ENCODE measurements at places on chromosomes 2 and 18.

GRCh38 chr2:227625420-227625819 lies 8.1 kb downstream of the SCYGR4 start:
- DNase-seq, result no peak

DNA sequence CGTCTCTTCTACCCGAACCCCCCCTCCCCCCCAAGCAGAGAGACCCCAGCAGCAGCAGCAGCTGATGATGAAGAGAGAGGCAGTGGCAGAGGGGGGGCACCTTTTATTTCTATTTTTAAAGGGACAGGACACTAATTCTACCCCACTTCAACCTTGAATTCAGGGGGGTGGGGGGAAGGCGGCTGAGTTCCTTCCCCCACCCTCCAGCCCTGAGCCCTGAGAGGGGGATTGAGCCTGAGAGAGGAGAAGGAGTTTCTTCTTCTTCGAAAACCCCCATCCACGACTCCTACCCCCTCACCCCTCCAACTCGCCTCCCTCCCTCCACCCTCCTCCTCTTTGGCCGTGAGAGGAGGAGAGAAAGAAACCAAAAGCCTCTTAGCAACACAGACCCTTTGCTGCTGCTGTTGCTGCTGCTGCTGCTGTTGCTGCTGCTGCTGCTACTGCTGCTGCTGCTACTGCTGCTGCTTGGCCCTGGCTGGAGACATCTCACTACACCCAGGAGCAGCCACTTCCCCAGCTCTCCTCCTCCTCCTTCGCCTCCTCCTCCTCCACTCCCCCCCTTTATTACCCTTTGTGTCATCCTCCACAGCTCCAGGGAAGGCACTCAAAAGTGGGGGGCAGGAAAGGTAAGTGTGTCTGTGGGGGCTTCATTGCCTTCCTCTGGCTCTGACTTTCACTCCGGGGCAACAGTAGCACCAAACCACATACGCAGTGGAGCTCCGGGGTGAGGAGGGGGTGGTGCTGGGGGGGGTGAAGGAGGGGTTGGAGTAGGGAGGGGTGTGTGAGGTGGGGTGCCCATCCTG lies at the start of gene MBD5:
MBD5 (plus strand) TSS at position 33 of the 803 bp plus-strand sequence.
- peak; percentile 71 for DNase-seq

DNA sequence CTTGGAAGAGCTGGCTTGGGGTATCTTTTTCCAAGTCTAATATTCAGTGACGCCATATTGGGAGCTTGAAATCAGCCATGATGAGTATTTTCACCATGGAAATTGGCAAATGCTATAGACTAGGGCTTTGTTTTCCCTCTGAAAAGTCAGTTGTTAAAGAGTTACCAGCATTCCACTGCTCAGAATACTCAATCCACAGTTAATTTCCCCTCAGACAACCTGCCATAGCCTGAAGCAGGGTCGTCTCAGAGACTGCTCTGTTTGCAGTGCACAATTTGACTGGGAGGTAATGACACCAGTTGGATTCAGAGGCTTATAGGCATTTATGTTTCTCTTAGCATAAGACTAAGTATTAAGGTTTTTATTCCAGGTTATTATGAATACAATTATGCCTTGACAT lies 35.5 kb upstream of the TMEM200C start:
- DNase-seq, result no peak

GRCh38 chr2:132400169-132400900 lies 16.3 kb upstream of the GPR39 start:
- DNase-seq, result peak; percentile 23

DNA sequence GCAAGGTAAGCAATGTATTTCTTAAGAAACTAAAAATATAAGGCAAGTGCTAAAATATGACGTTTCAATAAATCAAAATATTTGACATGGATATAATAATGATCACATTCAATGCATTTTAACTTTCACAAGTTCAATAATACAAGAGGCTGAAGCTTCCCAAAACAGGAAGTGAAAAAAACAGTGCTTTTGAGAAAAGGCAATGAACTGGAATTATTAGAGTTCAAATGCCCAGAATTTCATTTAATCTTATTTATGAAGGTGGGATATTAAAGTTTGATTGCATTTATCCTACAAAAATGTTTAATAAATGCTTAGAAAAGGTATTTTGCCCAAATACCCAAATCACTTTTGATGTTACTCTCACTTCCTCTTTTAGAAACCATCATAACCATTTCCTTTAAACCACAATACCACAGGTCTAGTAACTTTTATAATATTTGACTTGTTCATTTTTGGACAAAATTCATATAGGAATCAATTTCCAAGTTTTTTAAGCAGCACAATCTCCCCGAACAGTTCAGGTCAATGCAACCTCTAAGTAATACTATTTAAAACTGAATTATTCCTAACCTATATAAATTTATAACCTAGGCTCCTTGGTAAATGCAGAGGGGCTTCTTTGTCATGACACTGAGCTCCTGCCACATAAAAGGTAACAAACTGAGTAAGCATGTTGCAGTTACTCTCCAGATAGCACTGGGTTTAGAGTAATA lies 2.1 kb downstream of the NCKAP1 start:
- no peak for DNase-seq

- DNase-seq, result peak; percentile 90
Measured at GRCh38 chr2:238847841-238848690, at the start of gene TWIST2. Gene TWIST2 (plus strand): TSS chr2:238848085. CDS start chr2:238848216, 131 bp downstream.

GRCh38 chr2:191569025-191569424 lies 108.9 kb upstream of the NABP1 start:
- DNase-seq, result no peak

DNA sequence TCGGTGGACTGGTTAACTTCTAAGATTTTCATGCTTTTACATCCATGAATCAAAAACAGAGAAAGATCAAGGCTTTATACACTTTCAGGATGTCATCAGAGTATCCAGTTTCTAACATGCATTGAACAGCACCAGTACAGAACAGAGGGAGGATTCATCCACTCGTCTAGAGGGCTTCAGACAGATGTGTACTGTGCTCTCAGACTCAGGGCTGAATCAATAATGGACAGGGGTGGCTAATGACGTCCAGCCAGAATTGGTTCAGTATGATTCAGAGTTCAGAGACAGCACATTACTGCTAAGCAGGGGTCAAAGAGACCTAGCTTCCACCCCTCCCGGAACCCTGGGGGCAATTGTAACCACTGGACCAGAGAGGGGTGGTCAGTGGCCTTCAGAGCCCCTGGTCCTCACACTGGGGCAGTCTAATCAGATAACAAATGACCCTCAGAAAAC lies 37.3 kb downstream of the RNU4ATAC start:
- DNase-seq, result peak; percentile 19

DNA sequence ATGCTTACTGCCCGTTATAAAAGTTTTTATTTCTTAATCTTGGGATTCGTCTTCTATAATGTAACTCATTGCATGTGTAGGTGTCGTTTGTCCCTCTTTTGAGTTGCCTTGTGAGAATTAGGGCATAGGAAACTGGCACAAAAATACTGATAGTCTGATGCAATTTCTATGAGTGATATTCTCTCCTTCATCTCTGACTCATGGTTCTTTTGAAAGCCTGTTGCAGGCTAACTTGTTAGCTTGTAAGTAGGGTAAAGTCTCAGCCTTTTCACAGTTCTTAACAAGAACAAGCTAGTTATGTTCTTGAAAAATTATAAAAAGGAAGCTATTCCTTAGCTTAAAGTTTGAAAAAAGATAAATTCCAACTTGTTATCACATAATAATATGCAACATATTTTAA lies 1085.4 kb upstream of the NRXN1 start:
- DNase-seq, result peak; percentile 3

DNA sequence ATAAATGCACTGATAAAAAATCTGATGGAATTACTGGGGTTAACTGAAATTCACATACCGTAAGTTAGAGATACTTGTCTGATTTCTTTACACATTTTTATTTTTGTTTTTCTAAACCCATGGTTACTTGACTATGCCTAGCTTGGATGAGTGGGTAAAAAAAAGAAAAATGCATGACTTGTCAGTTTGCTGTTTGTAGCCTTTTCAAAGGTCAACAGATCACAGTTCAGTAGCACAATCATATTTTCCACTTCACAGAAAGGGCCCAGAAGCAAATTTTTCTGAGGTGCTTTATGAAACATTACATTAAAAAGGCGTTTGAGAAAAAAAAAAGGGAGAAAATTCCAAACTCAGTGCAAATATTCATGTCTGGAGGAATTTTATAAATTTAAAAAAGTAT lies 16.4 kb downstream of the SLC16A14 start:
- no peak for DNase-seq

DNA sequence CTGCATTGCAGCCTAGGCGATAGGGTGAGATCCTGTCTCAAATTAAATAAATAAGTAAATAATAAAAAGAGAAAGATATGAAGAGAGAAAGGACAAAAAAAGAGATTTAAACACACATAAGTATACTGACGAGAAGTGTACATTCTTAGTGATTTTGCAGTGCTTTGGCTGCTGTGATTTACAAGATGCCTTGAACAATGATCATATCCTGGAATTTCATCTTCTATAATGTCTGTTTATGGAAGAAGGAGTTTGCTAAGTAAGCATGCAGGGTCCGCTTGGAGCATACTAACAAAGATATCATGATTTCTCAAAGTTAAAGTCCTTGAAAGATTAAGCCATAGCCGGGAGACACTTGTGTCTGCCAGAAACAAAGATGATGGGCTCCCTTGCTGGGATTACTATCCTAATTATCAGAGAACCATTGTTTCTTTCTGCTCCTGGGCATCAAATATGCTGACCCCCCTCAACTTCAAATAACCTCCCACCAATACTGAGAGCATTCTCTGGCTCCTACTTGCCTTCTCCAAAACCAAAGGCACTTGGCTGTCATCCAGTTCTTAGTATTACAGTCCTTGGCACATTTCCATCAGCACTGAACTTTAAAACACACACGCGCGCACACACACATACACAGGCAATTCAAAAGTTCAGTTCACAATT lies 47.5 kb upstream of the STAM2 start:
- peak; percentile 97 for DNase-seq

- DNase-seq, result no peak
Measured at GRCh38 chr2:72901426-72901825, 14.2 kb downstream of the SPR start.

DNA sequence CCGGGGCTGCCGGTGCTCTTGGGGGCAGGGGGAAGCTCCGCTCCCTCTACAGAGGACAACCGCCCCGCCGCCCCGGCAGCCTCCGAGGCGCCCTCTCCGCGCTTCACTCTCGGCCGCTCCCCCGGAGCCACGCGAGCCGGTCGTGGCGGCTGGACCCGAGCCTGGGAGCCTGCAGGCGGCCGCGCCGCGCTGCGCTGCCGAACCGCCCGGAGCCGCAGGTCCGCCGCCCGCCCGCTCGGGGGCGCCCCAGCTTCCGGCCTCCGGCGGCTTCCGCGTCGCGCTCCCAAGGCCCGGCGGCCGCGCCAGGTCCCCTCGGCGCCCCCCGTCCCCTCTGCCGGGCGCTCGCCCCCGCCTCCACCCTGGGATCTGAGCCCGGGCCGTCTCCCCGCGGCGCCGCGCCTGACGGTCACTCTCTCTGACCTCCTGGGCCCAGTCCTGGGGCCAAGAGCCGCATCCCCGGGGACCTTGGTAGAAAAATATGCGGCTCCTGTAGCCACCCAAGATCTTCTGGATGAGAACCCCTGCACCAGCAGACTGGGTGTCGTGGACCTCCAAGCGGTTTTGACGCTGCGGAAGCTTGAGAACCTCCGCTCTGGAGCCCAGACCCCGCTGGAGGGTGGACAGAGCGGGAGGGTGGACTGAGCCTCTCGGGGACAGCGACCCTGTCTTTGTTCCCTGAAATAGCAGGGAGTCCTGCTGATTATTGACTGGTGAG lies 44.3 kb downstream of the SERTAD2 start:
- DNase-seq, result peak; percentile 82

DNA sequence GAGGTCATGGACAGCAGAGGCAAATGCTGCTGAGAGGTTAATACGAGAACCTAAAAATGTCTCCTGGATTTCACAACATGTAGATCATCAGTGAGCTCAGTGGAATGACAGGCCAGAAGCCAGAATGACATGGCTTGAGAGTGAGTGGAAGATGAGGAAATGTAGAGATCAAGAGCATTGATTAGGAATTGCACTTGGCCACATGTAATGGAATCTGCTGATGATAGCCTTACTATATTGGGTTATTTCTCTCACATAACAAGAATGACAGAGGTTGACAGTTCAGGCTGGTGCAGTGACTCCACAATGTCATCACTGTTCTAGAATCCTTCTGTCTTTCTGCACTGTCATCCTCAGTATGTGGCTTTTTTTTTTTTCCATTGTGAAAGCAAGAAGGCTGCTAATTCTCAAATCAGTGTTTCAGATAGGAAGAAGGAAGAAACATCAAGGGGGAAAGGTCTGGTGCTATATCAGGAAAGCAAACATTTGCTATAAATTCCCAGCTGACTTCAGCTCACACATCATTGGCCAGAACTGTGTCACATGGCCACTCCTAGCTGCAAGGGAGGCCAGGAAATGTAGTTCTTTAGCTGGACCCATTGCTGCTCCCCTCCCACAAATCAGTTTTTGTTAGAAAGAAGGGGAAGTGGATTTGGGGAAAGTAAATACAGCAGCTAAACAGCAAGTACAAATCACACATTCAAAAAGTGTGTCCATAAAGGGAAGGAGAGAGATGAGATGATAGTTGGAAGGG lies 127.2 kb downstream of the FAM161A start:
- DNase-seq, result no peak

DNA sequence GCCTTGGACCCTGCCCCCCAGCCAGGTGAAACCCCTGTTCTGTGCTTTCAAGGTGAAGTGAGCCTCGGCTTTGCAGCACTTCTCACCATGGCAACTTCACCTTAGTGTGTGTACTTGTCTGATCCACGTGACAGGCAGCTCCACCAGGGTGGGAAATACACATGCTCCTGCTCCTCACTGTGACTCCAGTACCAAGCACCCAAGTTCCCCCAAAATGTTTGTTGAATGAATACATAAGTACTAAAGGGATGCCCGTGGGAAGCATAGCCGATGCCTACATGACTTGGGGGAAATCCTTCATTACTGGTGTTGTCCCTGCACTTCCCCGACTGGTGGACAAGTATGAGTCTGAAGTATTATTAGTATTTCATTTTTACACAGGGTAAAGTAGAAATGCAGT lies 41.8 kb upstream of the GBX2 start:
- no peak for DNase-seq

DNA sequence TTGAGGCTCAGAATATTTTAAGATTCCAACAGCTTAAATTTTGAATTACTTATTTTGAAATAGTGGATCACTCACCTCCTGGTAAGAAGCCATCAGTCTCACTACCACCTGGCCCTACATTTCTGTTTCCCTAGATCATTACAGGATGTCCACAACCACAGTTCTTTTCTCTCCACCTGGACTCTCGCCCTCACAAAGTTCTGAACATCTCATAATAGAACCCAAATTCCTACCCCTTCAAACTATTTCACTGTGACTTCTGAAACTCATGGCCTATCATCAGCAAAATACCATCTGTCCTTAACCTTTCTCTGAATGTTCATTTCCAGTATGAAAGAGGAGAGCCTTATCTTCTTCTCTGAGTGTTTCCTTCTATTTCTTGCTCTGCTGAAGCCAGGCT lies 299.2 kb upstream of the MGAT5 start:
- DNase-seq, result no peak

- no peak for DNase-seq
Measured at GRCh38 chr2:203691149-203691548, 15.3 kb upstream of the CD28 start.

- no peak for DNase-seq
Measured at GRCh38 chr2:99836690-99837605, 305.4 kb downstream of the AFF3 start.

GRCh38 chr2:17969661-17970060 lies 91.2 kb downstream of the KCNS3 start:
- peak; percentile 50 for DNase-seq

All from astrocyte of the hippocampus (primary cell).